Posterior cingulate gyrus (tissue), 11 donors: ENCODE measurements at places on chromosomes 5 and 9.

- peak; percentile 80 for DNase-seq
These were observed 1.2 kb upstream of the GALNT10 start for GRCh38 chr5:154189256-154189818.

DNA sequence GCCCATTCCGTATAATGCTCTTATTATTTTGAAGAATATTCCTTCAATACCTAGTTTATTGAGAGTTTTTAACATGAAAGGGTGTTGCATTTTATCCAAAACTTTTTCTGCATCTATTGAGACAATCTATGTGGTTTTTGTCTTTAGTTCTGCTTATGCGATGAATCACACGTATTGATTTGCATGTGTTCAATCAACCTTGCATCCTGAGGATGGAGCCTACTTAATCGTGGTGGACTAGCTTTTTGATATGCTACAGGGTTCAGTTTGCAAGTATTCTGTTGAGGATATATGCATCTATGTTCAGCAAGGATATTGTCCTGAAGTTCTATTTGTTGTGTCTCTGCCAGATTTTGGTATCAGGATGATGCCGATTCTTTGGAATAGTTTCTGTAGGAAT is 1070.3 kb upstream of the CDH18 start:
- no peak for DNase-seq

DNA sequence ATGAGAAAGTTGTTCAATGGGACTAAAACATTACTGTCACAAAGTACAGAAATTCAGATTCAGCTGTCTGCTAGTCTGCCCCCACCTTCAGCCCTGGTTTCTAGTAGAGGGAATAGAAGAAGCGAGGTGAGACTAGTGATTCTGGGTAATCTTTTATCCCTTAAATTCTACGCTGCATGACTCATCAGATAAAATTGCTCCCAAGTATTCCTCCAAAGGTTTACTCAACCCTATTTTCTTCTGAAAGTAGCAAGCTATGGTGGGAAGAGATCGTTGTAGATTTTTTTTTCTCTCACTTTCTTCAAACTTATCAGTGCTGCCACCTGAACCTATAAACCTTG is 318.9 kb upstream of the RIOK2 start:
- no peak for DNase-seq

GRCh38 chr9:25260046-25260445 is 418.2 kb downstream of the TUSC1 start:
- DNase-seq, result no peak
